ENCODE measurements at places on chromosomes 1 and 21.

GRCh38 chr21:42997053-42997452 lies 22.7 kb downstream of the PKNOX1 start:
- peak; percentile 97 for DNase-seq

- no peak for DNase-seq
Observed at GRCh38 chr1:22796642-22797041, 86.0 kb downstream of the EPHB2 start.

- no peak for DNase-seq
Observed at GRCh38 chr1:150554086-150554452, 4.9 kb downstream of the ADAMTSL4 start.

GRCh38 chr1:116934586-116935207 lies 25.0 kb downstream of the PTGFRN start:
- no peak for DNase-seq

GRCh38 chr1:206062464-206062863 lies 9.5 kb downstream of the RHEX start:
- no peak for DNase-seq

DNA sequence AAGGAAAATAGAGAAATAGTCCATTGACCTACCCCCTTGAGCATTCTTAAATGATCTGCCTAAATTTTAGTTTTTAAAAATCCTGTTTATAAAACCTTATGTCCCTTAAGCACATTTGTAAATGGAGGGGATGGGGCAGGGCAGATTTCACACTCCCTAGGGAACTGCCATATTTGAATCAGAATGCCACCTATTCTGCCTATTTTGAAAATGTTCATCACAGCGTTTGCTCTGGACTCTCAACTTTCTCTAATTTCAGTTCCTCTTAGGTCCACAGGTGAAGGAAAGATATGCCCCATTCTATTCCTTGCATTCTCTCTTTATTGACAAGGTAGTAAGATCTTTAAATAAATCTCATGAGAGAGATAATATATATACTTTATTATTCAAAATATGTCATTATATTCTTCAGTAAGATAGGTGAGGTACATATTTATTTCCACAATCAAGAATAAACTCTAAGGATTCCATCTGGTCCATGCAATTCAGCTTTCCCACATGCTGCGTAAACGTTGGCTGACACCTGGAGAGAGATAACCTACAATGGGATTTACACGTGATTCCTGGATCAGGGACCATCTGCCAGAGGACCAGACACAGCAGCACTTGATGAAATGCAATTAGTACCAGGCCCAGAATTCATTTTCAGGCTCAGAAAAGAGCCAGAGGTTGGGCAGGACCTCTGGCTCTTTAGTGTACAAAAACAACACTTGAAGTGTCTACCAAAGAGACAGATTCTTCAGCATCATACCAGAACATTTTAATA lies 1.2 kb upstream of the LPGAT1 start:
- DNase-seq: no peak

Measured in fibroblast of lung (primary cell).